ENCODE measurements at places on chromosomes 5 and 9.

DNA sequence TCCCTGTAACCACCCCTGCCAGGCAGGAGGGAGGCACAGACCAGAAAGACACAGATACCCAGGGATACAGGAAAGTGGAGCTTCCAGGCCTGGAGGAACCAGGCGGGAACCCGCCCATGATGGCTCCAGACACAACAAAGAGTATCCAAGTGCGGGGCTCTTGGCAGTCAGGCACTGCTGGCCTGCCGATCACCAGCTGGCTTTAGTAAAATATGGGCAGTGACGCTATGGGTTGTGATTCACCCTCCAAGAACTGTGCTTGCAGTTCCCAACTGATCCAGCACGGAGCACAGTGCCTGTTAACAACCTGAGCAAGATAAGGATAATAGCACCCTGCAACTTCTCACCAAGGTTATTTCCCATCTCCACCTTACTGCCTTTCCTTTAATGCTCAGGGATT lies 463.3 kb downstream of the IRX1 start:
- no peak for DNase-seq

DNA sequence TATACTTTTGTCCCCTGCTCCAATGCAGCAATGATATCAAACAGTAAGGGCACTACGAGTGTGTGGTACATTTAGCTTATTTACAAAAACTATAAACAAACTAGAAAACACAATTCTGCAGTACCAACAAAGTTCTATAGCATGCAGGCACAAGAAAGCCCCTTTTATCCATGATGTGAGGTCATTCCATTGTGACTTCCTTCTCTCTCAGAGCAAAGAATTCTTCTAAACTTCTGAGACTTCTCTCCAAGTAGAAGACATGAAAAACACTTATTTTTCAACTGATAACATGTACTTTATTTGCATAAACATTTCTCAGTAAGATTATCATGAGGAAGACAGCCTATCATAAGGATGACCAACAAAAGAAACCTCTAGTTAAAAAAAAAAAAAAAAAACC lies 569.8 kb downstream of the TLE1 start:
- no peak for DNase-seq

DNA sequence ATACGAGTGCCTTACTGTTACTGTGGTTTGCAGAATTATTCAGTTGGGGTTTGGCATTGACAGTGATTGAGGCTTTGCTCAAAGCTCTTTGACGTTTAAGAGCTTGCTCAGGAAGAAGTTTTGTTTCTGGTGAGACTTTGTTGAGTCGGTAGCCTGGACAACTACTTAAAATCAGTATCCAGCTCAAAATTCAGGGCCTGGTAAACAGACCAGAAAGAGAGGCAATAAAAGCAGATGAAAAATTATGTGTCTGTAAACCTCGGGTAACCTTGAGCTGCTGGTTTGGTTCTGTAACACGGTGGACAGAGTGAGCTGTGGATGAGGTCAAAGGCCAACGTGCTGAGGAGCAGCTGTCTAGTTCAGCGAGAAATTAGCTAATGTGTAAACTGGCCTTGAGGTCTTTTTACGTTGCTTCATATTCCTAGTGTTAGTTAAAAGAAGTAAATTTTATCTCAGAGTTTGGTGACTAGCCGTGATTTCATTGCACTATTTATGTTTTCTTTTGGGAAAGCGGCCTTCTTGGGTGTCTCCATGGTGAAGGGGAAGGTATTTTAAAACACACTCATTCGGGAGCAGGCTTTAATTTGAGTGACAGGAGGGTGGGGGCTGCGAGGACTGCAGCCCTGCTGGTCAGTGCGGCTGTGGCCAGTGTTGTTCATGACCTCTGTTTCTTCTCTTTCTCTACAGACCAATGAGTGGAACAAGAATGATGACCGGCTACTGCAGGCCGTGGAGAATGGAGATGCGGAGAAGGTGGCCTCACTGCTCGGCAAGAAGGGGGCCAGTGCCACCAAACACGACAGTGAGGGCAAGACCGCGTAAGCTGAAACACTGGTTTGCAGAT lies 82.0 kb upstream of the TTC23L start:
- DNase-seq = no peak

- DNase-seq = no peak
Observed at GRCh38 chr5:16809395-16810207, 126.5 kb downstream of the MYO10 start.

DNA sequence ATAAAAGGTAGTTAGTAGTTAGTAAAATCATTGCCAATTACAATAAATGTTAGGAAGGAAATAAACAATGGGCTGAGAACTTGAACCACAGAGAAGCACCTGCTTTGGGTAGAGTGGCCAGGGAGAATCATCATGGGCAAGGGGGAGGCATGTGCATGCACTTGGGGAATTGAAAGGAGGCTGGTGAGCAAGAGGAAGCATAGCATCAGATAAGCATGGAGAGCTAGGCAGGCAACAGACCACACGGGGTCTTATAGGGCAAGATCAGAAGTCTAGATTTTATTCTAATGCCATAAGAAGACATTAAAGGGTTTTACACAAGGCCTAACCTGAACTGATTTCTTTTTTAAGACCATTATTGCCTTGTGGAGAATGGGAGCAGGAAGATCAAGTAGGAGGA lies 93.4 kb downstream of the PIP5K1B start:
- DNase-seq = no peak

- DNase-seq = no peak
Observed at GRCh38 chr5:142233083-142234032, 91.5 kb downstream of the SPRY4 start.

- DNase-seq = no peak
Observed at GRCh38 chr5:178387061-178387855, 154.7 kb upstream of the PHYKPL start.

DNA sequence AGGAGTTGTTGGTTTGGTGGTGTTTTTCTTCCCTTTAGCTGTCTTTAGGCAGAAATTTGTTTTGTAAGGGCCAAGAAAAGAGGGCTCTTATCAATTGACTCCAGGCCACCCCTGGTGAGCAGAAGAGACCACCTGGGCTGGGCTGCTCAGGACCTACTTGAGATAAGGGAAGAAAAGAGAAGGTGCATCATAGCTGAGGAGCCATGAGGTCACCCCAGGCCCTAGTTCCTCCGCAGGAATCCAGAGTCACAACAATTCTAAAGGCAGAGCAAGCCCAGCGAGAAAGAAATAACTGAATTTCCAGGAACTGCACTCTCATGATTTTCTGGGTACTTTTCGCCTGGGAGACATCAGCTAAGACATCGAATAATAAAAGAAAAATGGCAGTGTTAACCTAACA lies 34.9 kb downstream of the RFK start:
- no peak for DNase-seq

DNA sequence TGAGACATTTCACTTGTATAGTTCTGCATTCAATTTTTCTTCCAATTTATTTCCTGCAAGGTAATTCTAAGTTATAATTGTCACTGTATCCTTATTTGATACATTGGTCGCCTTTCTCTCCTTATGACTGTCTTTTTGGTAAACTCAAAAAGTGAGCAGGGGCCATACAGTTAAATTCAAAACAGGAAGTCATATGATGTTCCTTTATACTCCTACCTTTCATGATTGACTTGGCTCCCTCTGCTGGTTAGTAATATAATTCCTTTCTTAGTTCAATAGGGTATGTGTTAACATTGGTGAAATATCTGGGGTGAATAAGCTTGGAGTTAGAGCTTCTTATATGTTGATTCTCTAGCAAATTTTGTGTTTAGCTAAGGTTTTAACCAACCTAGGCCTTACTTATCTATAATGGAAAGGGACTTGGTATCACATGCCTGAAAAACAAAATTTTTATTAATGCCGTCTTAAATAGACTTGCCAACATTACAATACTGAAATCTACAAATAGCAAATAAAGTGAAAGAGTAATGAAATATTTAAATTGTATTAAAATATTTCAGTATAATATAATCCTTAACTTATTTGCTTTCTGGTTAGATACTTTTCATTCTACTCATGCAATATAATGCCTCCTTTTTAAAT lies 6.0 kb upstream of the NIPBL start:
- DNase-seq = no peak

DNA sequence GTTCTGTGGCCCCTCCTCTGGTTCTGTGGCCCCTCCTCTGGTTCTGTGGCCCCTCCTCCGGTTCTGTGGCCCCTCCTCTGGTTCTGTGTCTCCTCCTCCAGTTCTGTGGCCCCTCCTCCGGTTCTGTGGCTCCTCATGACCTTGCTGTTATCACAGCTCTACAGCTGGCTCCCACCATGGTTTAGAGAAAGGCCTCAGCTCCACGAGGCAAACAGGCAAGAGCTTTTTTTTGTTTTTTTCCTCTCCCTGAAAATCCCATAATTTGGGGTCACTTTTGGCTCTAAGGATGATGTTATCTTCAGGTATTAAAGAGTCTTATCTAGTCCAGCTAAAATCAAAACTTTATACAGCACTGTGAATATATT lies 31.8 kb downstream of the C5orf15 start:
- DNase-seq = no peak

DNA sequence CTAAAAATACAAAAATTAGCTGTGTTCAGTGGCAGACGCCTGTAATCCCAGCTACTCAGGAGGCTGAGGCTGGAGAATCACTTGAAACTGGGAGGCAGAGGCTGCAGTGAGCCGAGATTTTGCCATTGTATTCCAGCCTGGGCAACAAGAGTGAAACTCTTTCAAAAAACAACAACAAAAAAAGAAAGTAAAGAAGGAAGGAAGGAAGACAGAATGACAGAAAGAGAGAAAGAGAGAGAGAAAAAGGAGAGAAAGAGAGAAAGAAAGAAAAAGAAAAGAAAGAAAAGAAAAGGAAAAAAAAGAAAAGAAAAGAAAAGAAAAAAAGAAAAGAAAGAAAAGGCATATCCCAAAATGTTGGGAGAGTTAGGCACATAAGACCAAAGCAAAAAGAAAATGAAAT lies 278.6 kb downstream of the CDH18 start:
- DNase-seq = no peak

DNA sequence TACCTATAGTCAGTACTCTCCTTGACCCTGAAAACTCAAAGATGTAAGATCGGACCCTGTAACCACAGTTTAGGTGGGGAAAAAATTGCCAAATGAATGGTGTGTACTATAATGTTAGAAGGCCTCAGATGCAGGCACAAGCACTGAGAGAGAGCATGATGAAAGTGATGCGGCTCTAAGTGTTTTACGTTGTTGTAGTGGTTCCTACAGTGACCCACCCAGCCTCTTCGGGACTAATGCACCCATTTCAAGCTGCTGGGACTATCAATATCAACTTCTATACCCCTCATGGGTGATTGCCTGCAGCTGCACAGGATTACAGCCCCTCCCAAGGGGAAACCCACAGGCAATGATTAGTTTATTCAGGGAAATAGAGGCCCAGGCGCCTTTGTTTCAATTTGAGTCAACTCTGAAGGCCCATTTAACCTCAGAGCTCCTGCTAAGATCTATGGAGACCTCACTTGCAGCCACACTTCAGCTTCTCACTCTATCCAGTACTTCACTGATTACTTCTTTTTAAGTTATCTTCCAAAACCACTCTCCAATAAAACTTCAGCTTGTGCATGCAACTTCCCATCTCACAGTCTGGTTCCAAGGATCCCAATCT lies 340.7 kb downstream of the NR2F1-AS1 start:
- DNase-seq = no peak

GRCh38 chr9:97938081-97938644 lies at the start of gene HEMGN:
HEMGN (minus strand) TSS chr9:97938172; CDS start chr9:97938136, 36 bp downstream.
- no peak for DNase-seq
